ENCODE measurements at places on chromosomes 1 and 21.
A peak's percentile ranks its signal among the peaks of the same experiment; 100 is the strongest.

DNA sequence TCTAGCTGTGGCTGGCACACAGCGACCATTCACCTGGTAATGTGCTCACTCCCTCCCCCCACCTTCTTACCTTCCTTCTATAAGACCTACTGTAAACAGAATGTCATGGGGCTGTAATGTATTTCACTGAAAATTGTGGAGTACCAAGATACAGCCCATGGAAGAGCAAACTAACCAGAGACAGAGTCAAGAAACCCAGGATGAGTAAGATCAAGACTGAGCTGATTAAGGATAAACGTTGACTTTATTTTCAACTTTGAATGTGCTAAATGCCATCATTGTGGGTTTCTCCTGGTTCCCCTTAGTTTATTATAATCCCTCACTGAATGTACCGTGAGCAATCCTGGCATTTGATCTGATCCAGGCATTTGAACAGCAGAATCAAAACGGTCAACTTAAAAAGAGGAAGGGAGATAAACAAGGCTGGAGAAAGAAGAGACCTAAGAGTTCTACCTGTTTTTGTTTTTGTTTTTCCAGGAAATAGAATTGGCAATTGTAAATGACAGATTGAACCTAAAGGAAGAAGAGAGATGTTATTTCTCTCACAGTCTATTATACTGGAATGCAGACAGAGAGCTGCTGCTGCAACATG lies 16.1 kb upstream of the ATP1B1 start:
- DNase-seq, result no peak

- peak; percentile 71 for DNase-seq
Measured at GRCh38 chr1:184191181-184191621, 139.7 kb downstream of the TSEN15 start.

- no peak for DNase-seq
Measured at GRCh38 chr21:22416555-22416954, 1418.3 kb downstream of the NCAM2 start.

GRCh38 chr1:46497665-46498064 lies 8.0 kb downstream of the DMBX1 start:
- DNase-seq, result no peak

- no peak for DNase-seq
Measured at GRCh38 chr1:12572522-12572921, 45.5 kb downstream of the DHRS3 start.

DNA sequence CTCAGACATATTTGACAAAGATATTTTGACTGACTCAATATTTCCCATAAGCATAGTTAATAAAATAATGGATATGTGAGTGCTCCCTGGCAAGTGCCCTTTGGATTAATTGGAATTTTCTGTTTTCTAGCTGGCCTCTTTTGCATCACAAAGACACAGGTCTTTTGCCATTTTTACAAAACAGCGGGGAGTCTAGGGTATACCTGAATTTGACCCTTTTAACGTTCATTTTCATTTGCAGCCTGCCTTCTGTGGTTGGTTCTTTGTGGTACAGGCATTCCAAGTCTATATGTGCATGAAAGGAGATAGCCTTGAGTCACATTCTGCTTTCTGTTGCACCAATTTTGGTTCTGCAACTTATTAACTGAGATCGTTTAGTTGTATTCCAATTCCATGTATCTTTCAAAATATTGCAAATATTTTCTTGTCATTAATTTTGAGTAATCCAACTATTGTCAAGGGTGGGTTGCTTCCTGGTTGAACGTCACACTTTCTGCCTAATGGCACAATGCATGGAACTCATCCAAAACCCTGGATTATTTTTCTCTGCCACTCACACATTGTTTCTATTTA lies 171.7 kb downstream of the CRB1 start:
- DNase-seq, result no peak

- DNase-seq, result no peak
Measured at GRCh38 chr1:79161077-79161476, 154.5 kb upstream of the ADGRL4 start.

DNA sequence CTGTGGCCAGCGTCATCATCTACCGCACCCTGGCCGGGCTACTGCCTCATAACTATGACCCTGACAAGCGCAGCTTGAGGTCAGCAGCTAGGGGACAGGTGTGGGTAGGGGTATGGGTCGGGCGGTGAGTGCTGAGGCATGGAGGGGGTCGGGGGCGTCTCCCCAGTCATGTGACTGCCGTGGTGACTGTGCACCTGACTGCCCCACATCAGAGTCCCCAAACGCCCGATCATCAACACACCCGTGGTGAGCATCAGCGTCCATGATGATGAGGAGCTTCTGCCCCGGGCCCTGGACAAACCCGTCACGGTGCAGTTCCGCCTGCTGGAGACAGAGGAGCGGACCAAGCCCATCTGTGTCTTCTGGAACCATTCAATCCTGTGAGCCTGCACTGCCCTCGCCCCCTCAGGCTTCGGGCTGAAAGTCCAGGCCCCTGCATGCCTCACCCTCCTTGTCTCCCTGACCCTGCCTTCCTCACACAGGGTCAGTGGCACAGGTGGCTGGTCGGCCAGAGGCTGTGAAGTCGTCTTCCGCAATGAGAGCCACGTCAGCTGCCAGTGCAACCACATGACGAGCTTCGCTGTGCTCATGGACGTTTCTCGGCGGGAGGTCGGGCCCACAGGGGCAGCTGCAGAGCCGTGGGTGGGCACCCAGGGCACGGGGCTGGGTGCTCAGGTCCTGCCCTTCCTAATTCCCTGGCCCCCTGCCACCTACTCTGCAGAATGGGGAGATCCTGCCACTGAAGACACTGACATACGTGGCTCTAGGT lies 13.5 kb downstream of the PSRC1 start:
- no peak for DNase-seq

- DNase-seq, result peak; percentile 69
Measured at GRCh38 chr1:205504311-205505075, at the start of gene CDK18. TSS of gene CDK18 (plus strand) at chr1:205504669. CDS start at chr1:205523168, 18,499 bp downstream.

DNA sequence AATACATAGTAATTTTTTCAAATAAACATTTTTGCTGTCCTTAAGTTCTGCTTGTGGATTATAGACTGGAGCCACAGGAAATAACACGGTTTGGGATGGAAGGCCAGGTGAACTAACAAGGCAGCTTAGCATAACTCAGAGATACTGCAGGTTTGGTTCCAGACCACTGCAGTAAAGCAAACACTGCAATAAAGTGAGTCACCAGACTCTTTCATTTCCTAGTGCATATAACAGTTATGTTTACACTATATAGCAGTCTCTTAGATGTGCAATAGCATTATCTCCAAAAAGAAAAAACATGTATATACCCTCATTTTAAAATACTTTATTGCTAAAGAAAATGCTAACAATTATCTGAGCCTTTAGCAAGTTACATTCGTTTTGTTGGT lies 22.0 kb downstream of the LRRC42 start:
- no peak for DNase-seq

GRCh38 chr1:17635811-17636210 lies 96.3 kb downstream of the ARHGEF10L start:
- peak; percentile 84 for DNase-seq

- no peak for DNase-seq
Measured at GRCh38 chr1:13763991-13764390, 64.0 kb downstream of the PRDM2 start.

- peak; percentile 94 for DNase-seq
Measured at GRCh38 chr21:45292399-45293219, 4.9 kb upstream of the POFUT2 start.

DNA sequence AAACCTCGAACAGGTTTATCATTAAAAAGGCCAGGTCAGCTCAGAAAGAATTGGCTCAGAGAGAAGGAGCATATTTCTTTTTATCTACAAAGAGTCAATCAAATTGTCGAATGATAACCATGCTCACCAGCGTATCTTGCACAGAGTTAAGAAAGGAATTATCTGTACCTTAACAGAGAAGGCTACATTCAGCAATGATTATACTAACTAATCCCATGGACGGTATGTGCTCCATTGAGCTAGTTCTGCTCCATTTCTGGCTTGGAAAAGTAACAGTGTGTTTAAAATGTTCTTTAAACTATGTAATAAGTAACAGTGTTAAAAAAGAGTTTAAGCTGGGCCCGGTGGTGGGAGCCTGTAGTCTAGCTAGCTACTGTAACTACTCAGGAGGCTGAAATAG lies 4.2 kb downstream of the UBR4 start:
- DNase-seq, result no peak

- peak; percentile 63 for DNase-seq
Measured at GRCh38 chr1:36160949-36161485, 5.1 kb downstream of the MAP7D1 start.

DNA sequence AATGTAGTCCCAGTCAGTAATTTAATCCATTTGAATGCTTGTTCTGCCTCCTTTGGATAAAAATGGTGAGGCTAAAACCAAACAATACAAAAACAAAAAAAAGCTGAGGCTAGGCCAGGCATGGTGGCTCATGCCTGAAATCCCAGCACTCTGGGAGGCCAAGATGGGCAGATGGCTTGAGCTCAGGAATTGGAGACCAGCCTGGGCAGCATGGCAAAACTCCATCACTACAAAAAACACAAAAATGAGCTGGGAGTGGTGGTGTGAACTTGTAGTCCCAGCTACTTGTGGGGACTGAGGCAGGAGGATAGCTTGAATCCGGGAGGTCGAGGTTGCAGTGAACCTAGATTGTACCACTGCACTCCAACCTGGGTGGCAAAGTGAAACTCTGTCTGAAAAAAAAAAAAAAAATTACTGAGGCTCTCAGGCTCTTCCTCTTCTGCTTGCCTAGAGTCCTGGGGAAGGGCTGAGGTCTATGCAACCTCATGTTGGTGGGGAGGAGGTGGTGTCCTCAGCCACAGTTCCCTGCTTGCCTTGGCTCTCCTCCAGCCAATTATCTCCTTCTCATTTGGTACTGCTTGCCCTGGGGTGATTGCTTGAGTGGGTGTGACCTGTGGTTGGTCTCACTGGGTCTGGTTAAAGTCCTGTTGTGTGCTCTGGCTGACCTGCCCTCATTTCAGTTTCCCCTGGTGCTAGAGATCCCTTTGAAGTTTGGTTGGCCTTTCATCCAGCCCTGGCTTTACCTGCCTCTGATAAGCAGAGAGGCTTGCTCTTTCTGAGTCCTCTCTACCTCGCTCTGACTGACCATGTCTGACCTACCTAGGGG lies 20.9 kb downstream of the S1PR1 start:
- DNase-seq, result no peak

- no peak for DNase-seq
Measured at GRCh38 chr1:236663934-236664333, 22.4 kb upstream of the ACTN2 start.

GRCh38 chr1:8010080-8010664 lies 15.9 kb downstream of the ERRFI1 start:
- DNase-seq, result no peak

DNA sequence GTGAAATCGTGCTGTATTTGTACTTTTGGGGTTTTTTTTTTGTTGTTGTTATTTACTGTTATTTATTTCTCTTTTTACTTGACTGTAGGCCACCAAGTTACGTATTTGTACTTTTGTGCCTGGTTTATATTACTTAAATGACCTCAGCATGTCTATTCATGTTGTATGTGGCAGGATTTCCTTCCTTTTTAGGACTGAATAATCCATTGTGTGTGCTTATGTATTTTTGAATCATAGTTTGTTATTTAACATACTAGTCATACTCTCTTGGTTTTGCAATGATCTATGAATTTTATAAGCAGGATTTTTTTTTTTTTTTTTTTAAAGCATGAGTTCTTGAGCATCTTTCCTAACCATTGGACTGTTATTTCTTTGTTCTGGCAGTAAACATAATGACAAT lies 51.2 kb downstream of the RNF2 start:
- no peak for DNase-seq

DNA sequence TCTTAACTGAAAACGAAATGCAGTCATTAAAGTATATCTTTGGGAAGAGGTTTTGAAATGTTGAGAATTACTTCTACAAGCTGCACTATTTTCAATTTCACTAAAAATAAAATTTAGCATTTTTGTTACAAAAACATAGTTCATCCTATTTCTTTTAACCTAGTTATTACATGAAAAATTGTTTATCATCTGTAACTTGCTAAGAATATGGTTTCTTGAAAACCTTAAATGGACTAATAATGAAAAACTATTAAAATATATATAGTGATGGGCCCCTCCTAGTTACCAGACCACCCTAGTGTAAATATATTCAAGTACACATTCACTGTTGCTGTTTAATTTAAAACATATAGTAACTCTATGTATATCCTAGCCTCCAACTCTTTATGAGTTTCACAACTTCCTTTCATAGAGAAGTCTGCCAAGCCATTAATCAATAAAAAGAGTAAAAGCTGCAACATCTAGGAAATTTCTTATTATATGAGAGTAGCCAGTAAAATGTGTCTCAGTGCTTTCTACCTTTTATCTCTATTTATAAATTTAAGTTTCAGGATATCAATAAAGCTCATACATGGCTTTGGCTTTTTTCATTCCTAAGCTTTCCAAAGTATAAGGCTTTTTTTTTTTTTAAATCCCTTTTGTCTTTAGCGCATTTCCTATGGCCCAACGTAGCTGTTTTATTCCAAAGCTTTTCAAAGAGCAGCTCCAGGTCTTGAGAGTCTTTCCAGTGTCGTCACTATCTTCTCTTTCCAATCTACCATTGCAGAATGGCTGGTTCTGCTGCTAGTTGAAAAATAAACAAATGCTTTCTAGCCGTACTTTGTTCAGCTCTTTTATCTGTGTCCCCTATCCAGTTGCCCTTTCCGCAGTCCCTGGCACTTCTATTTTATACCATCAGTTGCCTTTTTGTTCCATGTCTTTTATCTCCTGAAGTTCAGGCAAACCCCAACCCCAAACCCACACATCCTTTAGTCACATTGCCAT lies 6.5 kb downstream of the IRF2BP2 start:
- no peak for DNase-seq

GRCh38 chr1:201020721-201021629 lies 2.5 kb downstream of the KIF21B start:
- DNase-seq, result no peak

DNA sequence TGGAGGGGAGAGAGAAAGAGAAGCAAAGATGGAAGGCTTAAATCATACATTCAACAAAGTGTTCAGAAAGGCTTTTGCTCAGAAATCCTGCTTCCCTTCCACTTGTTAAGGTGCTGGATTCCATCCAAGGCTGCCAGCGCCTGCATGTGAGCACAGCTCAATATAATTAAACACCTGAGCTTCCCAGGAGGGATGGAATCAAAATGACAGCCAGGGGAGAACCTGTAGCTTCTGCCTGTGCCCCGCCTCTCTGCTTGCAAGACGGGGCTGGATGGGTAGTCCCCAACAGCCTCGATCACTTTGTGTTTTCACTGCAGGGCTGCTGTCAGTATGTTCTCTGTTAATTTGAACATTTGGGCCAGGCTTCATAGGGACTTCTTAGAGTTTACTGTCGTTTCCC lies 225.7 kb downstream of the KCNH1 start:
- no peak for DNase-seq

DNA sequence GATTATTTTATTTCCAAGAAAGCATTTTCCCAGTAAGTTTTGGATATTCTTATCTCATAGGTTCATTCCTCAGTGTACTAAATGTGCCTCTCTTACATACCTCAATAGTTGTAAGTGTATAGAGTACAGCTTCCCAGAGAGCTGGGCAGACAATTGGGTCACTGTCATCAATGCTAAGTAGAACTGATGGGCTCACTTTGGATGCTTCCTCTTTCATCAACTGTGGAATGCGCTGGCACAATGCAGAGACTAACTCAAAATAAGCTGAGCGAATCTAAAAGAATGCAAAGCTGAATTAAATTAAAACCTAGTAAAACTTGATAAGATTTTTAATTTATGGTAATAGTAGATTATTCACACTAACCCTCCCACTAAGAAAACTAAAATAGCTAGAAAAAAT lies 21.5 kb downstream of the LTN1 start:
- DNase-seq, result no peak

- DNase-seq, result no peak
Measured at GRCh38 chr21:31566611-31567010, 92.9 kb upstream of the SOD1 start.

- DNase-seq, result peak; percentile 38
Measured at GRCh38 chr1:157110003-157110402, 10.4 kb upstream of the ETV3L start.

Measured in tibial artery (tissue), 4 donors.